ENCODE measurements at places on chromosomes 5 and 9. TPM values are rescaled to one million over a fixed set of nuclear protein-coding genes. Genes with fewer than 3 reads are reported as not detected.

The ABLIM3 gene
- 26.7 TPM for total RNA-seq

The TPPP gene
- total RNA-seq: 16.2 TPM

The PRDM12 gene
- not detected for total RNA-seq

The SEC16A gene
- total RNA-seq: 66.5 TPM

The GSN gene
- total RNA-seq: 388 TPM

The FST gene
- 2.1 TPM for total RNA-seq

The PCDHGB7 gene
- total RNA-seq: 15.9 TPM

The GARIN3 gene
- not detected for total RNA-seq

The PRR16 gene
- total RNA-seq: 0.95 TPM
